Right ventricle myocardium superior (tissue), 1 donor: ENCODE measurements at places on chromosomes 1 and 21. TPM values are rescaled to one million over a fixed set of nuclear protein-coding genes. Genes with fewer than 3 reads are reported as not detected.

The TNFRSF18 gene
- 0.32 TPM for total RNA-seq

The TRIM67 gene
- total RNA-seq: 0.05 TPM

The SPATA45 gene
- total RNA-seq: not detected

The CRB1 gene
- total RNA-seq: 0.08 TPM

The SRSF11 gene
- total RNA-seq: 48.0 TPM

The DAP3 gene
- total RNA-seq: 113 TPM

The CELSR2 gene
- 6.3 TPM for total RNA-seq

The C1orf87 gene
- total RNA-seq: not detected

- no peak for DNase-seq
These were observed 129.8 kb downstream of the S1PR1 start for GRCh38 chr1:101366513-101367215.

GRCh38 chr1:6108476-6108875, 62.8 kb downstream of the KCNAB2 start:
- DNase-seq: no peak

GRCh38 chr21:44626262-44626661, 631 bp upstream of the KRTAP10-9 start:
- no peak for DNase-seq

DNA sequence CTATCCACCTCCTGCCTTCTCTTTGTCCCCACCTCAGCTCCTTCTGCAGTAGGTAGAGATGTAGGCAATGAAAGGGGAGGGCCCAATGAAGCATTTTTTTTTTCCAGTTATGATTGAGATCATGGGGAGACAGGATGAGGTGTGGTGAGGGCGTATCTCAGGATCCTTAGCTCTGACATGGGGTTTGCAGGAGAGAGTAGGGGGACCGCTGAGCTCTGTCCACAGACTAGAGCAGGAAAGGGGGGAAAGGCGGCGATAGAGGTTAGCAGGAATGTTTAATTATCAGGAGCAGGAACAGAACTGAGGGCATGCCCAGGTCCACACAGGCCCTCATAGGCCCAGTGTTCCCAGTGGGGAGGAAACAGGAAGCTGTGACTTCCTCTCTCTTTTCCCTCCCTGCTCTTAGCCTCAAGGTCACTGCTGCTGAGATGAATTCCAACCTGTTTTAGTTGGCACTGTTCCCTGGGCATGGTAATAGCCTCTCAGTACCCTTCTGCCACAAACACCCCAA, 901 bp upstream of the RXFP4 start:
- DNase-seq: no peak

GRCh38 chr1:156108664-156109241, 5.8 kb upstream of the LMNA start:
- DNase-seq: no peak

- DNase-seq: no peak
These were observed 56.3 kb upstream of the NEK2 start for GRCh38 chr1:211731456-211732292.

DNA sequence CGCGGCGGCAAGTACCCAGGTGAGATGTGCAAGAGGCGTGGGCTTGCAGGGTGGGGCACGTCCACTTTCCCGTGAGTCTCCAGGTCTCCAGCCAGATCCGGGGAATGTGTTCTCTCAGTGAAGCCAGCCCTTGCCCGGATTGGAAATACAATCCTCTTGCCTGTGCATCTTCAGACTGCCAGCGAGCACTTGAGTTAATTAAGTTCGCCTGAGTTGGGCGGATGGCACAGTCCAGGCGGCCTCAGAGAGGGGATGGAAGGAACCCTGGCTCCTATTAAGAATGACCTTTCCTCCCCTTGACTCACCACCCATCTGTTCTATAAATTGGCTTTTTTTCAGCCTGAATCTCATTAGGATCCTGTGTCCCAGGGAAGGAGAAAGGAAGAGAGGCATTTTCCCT, 33.3 kb upstream of the CNTN2 start:
- DNase-seq: no peak

DNA sequence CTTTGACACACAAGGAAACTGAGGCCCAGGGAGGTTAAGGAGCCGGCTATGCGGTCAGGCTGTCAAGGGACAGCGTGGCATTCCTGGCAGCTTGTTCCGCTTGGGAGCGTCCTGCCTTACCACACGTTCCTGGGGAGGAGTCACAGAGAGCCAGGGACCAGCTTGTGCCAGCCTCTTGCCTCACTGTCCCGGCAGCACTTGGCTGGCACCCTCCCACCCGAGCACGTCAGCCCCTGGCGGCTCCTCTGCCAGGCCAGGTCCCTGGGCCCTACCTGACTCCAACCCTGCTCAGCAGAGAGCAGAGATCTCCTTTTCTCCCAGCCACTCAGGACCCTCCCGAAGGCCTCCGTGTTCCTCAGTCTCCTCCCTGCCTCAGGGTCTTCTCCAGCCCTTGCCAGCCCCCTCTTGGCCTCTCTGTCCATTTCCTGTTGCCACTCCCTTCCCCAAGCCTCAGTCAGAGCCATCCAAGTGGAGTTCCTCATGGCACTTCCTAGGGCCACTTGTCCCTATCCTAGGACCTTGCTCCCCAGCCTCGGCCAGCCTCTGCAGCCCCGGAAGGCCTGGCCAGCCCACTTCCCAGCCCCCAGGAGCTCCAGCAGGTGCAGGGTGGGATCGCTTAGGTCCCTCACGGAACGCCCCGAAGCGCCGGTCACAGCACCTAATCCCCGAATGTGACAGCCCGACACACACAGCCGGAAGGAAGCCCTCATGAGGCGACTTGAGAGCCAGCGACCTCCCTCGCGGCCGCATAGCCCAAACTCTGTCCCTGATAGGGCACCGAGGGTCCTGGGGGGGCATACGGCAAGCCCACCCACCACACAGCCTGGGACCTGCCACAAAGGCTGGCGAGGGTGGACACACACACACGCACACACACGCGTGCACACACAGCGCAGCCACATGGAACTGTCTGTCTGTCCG, 130.3 kb downstream of the CASZ1 start:
- DNase-seq: peak; percentile 85

DNA sequence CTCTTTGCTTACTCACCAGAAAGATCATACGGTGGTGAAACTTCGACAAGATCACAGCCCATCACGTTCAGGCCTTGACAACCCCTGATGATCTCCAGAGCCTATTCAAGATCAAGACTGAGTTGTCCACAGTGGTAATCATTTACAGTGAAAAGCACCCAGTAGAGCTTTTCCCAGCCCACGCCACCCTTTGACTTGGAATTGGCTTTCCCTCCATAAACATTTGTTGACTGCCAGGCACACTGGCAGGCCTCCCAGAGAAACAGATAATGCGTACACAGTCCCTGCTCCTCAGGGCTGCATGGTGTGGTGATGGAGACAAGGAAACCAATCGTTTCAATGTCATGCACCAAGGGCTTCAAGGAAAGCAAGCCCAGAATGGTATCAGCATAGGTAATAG, 10.1 kb downstream of the AGMAT start:
- no peak for DNase-seq

GRCh38 chr1:212587016-212587887, 21.3 kb upstream of the ATF3 start:
- DNase-seq: no peak

GRCh38 chr1:44019466-44019948, 11.8 kb downstream of the SLC6A9 start:
- DNase-seq: no peak

GRCh38 chr1:119228335-119229080, 88.1 kb upstream of the WARS2 start:
- no peak for DNase-seq

- DNase-seq: no peak
These were observed 93.9 kb upstream of the PALMD start for GRCh38 chr1:99551812-99552614.

GRCh38 chr1:97145321-97145956, 423.9 kb downstream of the PTBP2 start:
- no peak for DNase-seq
